ENCODE measurements at places on chromosomes 5 and 9.

DNA sequence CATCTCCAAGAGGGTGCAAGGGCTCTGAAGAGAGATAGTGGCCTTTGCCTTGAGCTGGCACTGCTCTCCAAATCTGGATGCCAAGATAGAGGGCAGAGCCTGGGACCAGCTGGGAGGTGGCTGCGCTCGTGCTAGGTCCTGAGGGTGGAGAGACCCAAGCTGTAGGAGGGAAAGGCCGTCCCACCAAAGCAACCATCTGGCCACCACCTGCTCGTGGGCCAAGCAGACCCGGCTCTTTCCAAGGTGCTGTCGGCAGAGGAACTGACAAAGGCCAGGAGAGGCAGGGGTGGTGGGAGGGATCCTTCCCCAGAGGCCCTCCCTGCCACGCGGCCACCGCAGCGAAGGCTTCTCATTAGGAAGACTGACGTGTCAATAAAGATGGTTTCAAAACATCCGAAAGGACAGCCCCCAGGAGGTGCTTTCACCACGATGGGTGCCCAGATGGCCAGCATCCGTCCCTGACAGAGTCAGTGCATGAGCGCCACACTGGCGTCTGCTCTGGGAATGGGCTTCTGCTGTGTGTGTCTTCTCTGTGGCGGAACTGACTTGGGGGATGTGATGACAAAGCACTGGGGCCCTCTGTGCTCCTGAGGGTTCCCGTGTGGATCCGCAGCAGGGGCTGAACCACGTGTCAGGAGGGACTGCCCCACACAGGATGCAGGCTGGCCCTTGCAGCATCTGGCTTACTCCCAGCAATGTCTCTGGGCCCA lies 213.5 kb downstream of the FANCC start:
- no peak for DNase-seq

GRCh38 chr9:37927132-37927531 lies 23.2 kb upstream of the SLC25A51 start:
- no peak for DNase-seq

GRCh38 chr5:45796959-45797553 lies 100.9 kb upstream of the HCN1 start:
- no peak for DNase-seq

DNA sequence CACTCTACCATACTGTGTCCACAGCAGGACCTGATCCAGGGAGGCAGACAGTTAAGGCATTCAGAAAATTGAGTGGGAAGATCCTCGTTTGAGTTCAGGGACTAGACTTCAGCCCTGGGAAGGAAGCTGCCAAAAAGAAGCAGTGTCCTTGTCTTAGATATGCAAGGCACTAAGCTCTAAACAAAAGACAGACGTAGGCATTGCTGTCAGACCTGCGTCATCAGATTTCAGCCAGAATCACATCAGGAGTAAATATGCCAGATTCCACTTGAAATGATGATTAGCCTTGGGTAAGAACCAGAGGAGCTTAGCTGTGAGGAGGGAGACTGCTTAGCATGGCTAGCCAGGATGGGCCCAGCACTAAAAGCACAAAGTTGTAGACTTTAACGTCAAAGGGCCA lies 56.7 kb downstream of the MAMDC2 start:
- DNase-seq: no peak

DNA sequence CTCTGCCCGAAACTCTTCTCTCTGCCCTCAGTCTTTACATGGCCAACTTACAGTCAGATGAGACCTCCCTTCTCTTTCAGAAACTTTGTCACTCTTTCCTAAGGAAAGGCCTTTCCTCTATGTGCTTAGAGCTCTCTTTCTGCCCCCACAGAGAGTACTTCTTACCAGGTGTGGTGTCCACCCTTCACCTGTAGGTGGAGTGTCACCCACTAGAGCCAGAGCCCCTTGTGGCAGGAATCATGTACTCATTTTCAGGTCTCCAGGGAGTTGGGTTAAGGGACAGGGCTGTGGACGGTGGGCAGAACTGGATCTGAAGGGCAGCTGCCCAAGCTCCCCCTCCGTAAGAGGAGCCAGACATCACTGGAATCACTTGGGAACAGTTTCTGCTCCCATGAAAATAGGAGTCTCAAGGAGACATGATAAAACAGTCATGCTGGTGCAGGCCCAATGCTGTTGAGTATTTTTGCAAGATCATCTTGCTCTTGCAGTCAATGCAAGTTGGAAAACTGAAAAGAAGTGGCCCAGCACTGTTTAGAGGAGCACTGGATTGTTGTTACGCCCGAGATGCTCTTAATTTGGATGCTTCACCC lies 436.7 kb downstream of the ZSWIM6 start:
- peak; percentile 39 for DNase-seq

DNA sequence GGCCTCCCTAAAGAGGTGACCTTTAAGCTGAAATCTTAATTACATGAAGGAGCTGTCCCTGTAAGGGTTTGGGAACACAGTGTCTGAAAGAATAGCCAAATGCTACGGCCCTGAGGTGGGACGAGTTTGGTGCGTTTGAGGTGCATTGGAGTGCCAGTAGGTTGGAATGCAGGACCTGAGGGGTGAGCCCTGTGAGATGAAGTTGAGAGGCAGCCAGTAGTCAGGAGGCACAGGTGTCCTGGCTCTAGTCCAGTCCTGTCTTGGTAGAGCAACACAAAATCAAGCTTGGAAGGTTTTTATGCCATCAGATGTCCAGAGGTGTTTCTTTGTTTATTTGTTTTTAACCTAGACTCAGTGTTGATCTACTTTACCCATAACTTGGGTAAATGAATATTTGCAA lies 108.5 kb downstream of the ARHGAP26 start:
- no peak for DNase-seq

GRCh38 chr9:29958469-29958868 lies 2385.2 kb upstream of the C9orf72 start:
- no peak for DNase-seq

DNA sequence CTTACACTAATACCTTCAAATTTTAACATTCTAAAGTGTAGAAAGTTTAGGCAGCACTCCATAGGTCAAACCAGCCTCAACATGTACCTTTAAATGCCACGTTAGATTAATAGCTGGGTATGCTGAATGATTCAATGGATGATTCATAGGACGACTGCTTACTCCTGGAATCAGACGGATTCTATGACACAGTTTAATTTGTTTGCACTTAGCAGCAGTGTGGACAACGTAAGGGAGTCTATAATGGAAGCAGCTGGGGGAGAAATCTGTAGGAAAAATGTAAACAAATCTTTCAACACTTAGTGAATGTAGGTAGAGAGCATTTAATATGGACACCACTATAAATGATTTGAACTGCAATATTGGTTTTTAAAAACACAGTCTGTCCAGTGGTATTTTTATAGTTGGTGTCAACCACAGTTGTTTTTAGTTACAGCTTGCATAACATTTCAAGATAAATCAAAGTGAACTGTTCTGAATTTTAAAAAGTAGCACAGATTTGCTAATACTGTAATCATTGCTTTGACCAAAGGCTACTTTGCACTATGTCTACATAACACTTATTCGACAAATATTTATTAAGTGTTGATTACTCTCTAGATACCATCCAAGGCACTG lies 701.5 kb upstream of the MEF2C start:
- peak; percentile 10 for DNase-seq

GRCh38 chr9:27590651-27591050 lies 17.4 kb upstream of the C9orf72 start:
- DNase-seq: no peak

- no peak for DNase-seq
Measured at GRCh38 chr9:133117271-133118178, 3.5 kb downstream of the RALGDS start.

DNA sequence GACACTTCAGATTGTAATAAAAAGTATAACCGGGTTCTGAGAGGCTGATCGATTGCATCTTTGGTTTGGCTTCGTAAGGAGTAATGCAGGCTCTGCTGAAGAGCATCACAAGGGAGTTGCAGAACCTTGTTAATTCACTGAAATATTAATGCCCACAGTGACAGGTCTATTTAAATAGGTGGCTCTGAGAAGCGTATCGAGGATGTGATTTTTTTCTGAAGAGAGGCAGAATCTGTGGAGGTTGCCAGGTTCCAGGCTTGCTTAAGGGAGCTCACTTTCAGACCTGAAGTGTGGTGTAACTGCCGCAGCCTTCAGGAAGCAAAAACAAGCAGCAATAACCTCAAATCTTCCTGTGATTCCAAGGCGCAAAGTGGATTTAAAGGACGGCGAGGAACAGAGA lies 80.3 kb downstream of the ANKRD33B start:
- DNase-seq: no peak

DNA sequence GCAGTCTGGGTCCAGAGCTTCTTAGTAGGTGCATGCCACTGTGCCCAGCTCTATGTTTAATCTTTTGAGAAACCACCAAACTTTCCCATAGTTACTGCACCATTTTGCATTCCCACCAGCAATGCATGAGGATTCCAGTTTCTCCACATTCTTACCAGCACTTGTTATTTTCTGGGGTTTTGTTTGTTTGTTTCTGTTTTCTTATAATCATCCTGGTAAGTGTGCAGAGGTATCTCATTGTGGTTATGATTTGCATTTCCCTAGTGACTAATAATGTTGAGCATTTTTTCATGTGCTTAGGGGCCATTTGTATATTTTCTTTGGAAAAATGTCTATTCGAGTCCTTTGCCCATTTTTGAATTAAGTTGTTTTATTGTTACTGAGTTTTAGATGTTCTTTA lies 11.4 kb downstream of the FOXE1 start:
- DNase-seq: no peak

DNA sequence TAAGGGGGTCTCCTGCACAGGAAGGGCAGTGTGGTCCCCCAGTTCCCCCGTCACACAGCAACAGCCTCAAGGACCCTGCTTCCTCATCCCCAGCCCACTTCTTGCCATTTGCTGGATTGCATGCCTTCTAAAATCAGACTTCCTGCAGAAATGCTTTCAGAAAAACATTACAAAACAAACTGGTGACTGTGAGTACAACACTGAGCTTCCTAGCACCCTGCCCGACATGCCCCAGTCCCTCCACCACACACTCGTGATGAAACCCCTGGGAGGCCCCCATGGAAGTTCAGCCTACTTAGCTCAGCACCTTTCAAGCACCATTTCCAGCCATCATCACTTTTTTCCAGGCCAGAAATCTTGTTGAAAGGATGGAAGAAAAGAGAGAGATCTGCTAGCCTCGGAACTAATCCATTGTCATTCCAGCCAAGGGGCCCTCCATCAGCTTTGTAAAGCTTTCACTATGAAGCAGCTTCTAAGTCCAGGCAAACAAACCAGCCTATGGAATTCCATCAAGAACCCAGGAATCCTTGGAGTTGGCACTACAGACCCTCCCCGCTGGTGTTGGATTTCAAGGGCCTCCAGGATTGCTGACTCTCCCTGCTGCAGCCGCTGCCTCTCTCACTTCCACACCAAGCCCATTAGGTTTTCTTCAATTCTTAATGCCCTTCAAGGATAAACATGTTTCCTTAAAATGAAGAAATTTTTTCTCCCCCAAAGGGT lies 114.6 kb downstream of the C5orf15 start:
- no peak for DNase-seq

GRCh38 chr5:167731951-167732350 lies 559.5 kb upstream of the WWC1 start:
- no peak for DNase-seq

DNA sequence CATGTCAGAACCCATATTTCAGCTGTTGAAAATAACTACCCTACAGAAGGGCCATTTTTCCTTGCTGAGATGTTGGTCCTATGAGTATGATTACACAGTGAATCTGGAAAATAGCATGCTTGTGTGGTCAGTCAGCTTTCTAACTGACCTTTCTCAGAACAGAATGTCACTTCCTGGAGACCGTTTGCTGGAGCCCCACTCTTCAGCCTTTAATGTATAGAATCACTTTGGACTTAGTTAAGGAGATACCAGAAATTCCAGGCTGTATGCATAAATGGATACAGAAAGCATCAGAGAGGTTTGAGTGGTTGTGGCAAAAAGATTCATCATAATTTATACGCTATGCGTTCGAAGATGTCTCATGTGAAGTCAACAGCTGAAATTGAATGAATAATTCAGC lies 488.1 kb downstream of the EBF1 start:
- DNase-seq: no peak

- no peak for DNase-seq
Measured at GRCh38 chr5:53766673-53767072, 206.2 kb downstream of the NDUFS4 start.

- no peak for DNase-seq
Measured at GRCh38 chr5:92588876-92589275, 992.1 kb downstream of the NR2F1-AS1 start.

GRCh38 chr9:32928145-32928763 lies 73.2 kb downstream of the APTX start:
- no peak for DNase-seq

DNA sequence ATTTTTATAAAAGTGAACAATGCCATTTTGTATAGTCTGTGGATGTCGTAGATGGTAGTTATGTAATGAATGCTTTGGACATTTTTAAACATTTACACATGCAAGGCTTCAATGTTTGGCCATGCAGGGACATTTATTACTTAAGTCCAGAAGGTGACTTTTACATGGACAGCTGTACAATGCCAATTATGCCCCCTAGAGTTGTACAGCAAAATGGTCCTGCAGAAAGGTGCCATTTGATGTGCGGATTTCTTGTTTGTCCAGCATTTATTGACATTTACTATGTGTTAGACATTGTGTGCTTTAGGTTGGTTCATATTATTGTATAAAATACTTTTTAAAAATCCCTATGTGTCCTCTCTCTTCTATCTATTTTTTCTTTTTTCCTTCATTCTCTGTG lies 22.5 kb upstream of the COMMD10 start:
- no peak for DNase-seq

DNA sequence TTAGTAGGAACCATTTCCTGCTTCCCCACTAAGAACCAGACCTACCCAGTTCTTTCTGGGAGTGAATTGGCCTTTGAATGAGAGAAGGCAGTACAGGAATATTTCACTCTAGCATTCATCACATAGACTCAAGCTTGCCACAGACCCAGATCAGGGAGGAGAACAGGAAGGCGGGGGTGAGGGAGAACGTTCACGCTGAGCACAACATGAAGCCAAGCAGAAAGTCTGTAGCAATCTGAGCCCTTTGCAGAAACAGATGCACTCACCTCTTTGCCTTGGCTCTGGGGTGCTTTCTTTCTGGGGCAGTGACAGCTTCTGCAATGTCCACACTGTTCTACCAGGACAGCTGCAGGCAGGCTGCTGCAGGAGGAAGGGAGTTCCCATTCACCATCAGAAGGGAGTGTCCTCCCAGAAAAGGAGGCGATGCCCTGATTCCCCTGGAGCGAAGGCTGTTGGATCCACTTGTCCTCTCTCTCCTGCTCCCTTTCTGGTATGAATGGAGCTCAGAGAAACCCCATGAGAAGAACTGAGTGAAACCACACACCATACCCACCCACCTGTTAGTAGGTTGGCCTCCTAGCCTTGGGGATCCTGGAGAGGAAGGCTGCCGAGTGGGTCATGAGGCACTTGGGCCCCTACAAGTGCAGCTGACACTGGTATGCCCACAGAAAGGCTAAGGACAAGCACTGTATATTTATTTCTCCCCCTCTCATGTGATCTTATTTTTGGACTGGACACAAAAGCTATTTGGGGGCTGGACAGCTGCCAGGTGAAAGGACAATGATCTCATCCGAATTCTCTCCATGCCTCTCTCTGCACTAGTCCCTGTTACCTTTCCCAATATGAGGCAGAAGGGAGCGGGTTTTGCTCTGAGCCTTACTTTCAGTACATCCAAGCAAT lies 11.7 kb upstream of the FGF1 start:
- no peak for DNase-seq

GRCh38 chr5:170195961-170196360 lies 36.8 kb upstream of the C5orf58 start:
- no peak for DNase-seq
